Stimulated activated CD4-positive, alpha-beta T cell treated with anti-CD3 and anti-CD28 coated beads, Interleukin-4, amount 100 ng/mL, for 1 hour (primary cell): ENCODE measurements at places on chromosomes 3 and 15.
A peak's percentile ranks its signal among the peaks of the same experiment; 100 is the strongest.

GRCh38 chr3:111112913-111113312, 41.3 kb downstream of the NECTIN3 start:
- DNase-seq, result no peak

GRCh38 chr15:76994001-76994400, 925 bp upstream of the PSTPIP1 start:
- DNase-seq, result peak; percentile 60

DNA sequence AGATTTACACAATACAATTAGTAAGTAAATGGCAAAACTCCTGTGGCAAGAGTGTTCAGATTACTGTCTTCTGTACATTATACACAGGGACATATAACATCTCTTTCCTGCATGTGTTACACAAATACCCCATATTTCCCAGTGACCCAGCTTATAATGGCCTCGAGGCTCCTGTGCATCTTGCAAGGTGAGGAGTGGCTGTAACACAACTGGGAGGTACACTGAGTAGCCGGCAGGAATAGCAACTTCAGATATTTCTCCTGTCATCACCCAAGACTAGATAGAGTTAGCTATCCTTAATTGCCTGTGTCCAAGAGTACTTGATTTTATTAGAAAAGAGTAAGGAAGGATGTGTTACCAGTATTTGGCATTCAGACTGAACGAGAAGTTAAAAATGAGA, 5.6 kb downstream of the GMPS start:
- DNase-seq, result no peak

- DNase-seq, result no peak
Measured at GRCh38 chr3:194261581-194262063, 89.5 kb downstream of the CPN2 start.

GRCh38 chr3:72756900-72757299, 91.3 kb downstream of the SHQ1 start:
- no peak for DNase-seq

GRCh38 chr3:128279601-128279880, 126.3 kb downstream of the EEFSEC start:
- no peak for DNase-seq

DNA sequence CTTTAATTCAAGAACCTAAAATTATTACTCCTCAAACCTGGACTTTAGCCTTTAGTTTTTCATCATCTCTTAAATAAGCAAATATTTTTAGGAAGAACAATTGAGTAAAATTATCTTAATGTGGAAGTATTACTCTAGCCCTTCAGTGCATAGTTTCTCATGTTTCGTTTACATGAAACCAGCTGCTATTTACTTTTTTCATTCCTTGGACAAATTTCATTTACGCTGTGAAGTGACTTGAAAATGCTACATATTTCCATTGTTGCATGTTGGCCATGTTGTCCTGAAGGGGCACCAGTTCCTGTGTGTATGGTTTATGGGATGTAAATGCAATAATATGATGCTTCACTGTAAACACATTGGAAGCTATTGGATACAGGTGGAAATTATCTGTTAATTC, 49.9 kb downstream of the SLC25A26 start:
- no peak for DNase-seq

- no peak for DNase-seq
Measured at GRCh38 chr3:190122198-190122771, 1.6 kb upstream of the P3H2 start.

DNA sequence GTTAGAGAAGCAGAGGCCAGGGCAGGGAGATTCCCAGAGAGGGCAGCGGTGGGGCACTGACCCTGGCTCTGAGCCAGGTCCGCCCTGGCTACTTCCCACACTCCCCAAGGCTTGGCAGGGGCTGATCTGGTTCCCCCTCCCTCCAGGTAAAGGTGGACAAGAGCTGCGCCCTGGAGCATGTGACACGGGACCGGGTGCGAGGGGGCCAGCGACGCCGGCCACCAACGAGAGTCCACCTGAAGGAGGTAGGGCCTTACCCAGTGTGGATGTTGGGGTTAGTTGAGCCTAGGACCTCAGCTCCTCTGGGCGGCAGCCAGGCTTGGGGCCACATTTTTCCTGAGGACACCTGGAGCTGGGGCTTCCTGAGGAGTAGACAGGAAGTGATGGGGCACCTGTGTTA, 19.6 kb downstream of the PLEKHO2 start:
- DNase-seq, result no peak

- no peak for DNase-seq
Measured at GRCh38 chr3:102979682-102980354, 545.0 kb downstream of the ZPLD1 start.

DNA sequence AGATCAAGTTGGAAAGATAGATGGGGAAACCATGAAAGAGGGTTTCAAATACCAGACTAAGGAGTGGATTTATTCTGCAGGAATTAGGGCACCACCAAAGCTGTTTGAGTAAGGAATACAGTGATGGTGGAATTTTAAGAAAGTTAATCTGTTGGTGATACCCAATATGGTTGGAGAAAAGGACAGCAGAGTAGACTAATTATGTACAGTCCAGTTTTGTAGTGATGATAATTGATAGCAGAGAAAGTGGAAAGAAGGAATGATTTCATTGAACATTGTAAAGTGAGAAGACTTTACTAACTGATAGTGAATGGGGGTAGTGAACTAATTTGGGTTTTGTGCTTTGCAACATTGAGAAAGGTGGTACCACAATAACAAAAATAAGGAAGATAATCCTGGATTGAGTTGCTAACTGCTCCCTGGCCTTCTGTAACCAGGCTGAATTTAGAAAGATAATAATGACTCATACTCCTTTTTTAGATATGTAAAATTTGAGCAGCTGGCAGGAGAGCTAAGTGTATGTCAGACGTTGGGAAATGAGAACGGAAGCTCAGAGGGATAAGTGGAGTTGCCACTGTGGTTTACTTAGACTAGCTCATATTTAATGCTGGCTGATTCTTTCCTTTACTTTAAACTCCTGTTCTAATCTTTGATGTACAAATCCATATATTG, 16.9 kb downstream of the TCAIM start:
- DNase-seq, result no peak

- no peak for DNase-seq
Measured at GRCh38 chr3:37024092-37024491, 30.8 kb downstream of the MLH1 start.

DNA sequence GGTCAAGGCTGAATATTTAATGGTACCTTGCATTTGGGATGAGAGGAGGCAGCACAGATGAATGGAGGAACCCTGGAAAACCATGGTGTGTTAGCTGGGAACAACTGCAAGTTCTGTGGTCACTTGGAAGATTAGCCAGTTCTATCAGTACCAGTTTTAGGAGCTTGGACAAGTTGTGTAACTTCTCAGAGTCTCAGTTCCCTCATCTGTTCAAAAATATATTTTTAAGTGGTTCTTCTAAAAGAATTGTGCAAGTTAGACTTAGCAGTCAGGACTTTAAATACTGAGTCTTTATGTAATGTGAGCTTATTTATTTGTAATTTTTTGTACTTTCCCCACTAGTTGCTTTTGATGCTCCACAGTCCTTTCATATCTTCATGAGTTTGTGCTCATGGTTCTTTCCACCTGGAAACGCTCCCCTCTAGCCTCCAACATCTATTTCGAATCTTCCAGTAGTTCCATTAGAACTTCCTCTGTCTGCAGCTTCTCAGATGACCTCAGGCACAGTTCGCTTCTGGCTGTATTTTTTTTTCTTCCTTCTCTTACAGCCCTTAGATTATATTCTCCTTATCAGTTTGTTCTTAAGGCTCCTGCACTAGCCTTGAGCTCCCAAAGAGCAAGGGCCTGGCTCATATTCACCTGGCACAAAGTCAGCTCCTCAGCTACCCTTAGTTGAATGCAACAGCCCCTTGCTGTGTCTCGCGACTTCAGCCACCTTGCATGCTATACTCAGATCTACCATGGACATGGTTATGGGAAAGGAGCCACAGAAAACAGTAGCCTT, 27.1 kb downstream of the ITPR1 start:
- DNase-seq, result no peak

- DNase-seq, result no peak
Measured at GRCh38 chr15:44710236-44711095, 657 bp downstream of the PATL2 start.

DNA sequence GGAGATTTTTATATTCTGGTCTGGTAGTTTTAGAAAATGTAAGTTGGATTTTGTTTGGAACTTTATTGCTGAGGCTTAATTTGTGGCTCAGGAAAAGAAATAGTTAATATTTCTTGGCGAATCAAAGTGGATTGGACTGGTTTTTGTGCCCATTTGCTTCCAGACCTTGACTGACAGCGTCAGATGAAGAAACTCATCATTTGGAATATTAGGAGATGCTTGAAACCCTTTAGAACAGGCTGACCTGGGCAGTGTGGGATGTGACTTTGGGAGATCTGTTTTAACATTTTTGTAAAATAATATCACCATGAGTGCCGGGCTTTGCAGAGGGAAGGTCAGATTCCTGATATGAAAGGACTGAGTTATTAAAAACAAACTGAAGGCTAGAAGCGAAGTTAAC, 83.0 kb downstream of the AAGAB start:
- DNase-seq, result no peak

DNA sequence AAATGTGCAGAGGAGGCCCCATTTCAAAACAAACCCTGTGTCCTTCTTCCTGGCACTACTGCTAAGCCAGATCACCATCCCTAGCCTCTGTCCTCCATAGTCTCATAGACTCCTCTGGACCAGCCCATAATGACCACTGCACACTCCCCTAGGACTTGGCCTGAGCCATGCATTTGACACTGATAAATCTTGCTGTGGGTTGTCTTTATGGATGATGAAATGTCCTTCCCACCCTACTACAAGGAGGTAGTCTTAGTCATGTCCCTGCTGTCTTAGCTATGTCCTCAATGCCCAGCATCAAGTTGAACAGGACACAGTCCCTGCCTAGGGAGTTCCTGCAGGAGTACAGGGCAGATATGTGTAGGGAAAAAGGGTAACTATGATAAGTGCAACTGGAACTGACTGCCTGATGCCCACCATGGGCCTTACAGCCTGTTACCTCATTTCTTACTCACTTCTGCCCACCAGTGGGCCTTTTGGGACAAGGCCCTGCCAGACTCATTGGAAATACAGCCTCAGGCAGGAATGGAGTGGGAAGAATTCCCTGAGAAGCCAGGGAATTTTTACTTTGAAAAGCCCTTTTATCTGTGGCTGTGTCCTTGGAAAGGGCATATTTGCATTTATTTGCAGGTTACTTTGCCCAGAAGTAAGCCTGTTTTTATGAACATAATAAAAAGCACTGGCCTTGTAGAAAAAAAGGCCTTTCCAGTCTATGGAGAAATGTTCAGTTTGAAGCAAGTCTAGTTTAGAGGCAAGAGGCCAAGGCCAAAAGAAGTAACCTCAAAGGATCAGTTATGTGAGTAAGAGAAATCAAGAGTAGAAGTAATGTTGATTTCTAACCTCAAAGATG, 199.6 kb upstream of the EIF1B start:
- DNase-seq, result no peak

DNA sequence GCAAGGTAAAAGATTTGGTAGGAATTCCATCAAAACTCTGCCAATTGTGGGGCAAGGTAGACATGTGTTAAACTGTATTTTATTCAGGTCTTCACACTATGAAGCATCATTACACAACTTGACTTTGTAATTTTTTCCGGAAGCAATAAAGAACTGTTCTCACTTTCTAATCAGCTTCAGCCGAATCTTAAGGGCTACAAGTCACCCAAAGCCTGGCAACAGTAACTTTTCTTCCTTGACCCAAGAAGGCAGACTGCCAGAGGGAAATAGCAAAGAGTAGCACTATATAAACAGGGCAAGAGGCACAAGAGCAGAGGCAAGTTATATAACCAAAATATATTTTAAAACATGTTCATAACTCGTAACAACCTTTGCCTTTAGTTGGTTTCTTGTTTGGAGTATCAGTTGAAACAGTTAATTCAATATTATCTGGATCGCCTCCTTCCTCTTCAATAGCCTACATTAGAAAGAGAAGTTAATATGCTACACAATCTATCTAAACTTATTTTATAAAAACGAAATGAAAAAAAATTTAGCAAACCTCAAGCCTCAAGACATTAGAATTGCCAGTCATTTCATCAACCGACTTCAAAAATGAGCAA, 1.4 kb downstream of the SLTM start:
- no peak for DNase-seq

- no peak for DNase-seq
Measured at GRCh38 chr3:192433704-192434103, 293.6 kb downstream of the FGF12 start.

DNA sequence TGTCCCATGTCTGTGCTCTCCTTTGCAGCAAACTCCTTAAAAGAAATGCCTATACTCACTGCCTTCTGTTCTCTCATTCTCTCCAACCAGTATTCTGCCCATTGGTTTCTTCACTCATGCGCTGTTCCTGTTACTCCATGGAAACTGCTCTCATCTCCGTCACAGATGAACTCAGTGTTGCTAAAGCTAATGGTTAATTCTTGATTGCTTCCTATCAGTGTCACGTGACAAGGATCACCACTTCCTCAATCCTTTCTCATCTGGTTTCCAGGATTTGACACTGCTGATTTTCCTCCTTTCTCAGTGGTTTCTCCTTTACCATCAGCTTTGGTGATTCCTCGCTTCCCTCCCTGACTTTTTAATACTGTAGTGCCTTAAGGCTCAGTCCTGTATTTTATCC, 2.6 kb downstream of the DPH3 start:
- DNase-seq, result no peak

DNA sequence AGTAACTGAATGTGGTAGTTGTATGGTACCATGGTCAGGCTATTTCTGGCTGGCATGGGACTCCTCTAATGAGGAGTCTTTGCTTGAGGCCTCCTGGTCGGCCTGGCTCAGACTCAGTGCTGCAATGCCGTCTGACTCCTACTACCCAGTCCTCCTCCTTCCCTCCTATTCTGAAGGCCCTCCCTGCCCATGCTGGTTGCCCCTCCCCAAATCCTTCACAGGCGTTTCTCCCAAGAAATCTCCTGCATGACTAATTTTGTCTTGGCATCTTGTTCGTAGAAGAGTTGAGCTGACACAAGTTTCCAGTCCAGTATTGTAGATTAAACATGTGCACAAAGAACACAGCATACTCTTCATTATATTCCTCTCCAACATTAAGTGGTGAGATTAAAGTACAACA, 115.5 kb downstream of the NFKBIZ start:
- no peak for DNase-seq

- DNase-seq, result no peak
Measured at GRCh38 chr15:56763141-56763895, 30.0 kb upstream of the ZNF280D start.

DNA sequence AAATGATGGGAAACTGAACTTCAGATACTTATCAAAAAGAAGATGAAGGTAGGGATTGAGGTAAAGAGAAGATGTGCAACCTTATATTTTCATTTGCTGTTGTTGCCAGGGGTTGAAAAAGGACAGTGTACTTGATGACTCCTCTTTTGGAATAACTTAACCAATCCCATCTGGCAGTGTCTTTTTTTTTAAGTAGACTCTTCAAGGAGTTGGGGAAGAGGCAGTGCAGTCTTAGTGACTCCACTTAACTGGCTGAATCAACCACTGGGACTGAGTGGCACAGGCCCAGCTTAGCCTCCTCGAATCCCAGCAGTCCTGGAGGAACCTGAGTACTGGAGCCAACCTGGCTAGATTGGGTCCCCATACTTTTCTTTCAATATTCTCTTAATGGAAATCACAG, 27.3 kb upstream of the FILIP1L start:
- DNase-seq, result no peak

- no peak for DNase-seq
Measured at GRCh38 chr15:70212963-70213315, 115.2 kb upstream of the TLE3 start.
